Prostate gland (tissue), 2 donors: ENCODE measurements at places on chromosomes 12 and 14. TPM values are rescaled to one million over a fixed set of nuclear protein-coding genes. Genes with fewer than 3 reads are reported as not detected.

GRCh38 chr14:86311151-86311550 lies 781.2 kb downstream of the FLRT2 start:
- no peak for DNase-seq

GRCh38 chr14:58812050-58812910 lies 174.5 kb downstream of the DACT1 start:
- no peak for DNase-seq

DNA sequence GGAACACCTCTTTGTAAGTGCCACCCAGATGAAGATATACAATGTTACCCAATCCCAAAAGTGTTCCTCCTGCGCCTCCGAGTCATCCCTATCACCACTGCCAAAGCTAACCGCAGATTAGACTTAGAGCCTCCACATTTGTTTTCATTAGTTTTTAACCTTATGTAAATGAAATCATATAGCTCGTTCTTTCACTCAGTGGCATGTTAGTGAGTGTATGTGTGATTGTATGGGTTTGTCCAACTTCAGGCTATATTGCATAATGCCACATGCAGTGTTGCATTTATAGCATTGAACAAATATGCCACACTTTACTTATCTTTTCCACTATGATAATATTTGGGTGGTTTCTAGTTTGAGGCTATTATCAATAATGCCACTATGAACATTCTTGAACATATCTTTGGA lies 18.0 kb downstream of the MAP1LC3B2 start:
- no peak for DNase-seq

- DNase-seq, result no peak
Observed at GRCh38 chr12:93880853-93881522, 203.8 kb downstream of the CRADD start.

DNA sequence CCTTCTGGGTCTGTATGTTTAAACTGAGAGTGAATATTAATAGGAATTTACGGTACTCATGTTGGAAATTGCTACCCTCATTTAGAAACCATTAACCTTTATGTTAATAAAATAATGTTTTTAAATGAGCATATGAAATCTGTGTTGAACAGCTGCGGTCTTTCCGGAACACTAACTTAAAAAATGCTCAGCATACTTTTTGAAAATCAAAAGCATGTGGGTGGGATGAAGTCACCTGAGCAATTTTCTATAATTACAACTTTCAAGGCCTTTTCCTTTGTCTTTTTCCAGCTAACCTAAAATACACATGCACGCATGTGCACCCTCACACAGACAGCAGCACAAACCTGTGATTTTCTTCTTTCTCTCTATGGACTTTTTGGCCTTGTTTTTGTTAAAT lies 39.8 kb downstream of the BORCS5 start:
- DNase-seq, result no peak

DNA sequence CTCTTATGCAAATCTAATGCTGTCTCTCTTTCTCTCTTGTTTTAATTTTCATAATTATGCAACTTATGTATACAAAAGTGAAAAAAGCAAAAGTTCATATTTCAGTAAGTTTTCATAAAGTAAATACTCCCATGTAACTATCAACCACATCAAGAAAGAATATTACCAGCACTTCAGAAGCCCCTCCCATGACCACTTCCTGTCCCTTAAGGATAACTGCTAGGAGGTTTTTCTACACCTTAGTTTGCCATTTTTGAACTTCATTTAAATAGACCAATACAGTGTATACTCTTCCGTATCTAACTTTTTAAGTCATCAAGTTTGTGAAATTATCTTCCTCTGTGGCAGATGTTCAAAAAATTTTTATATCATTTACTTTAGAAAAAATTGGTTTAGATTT lies 547 bp upstream of the OR4K15 start:
- DNase-seq, result no peak

GRCh38 chr14:32399920-32400319 lies 70.8 kb downstream of the AKAP6 start:
- DNase-seq, result no peak

DNA sequence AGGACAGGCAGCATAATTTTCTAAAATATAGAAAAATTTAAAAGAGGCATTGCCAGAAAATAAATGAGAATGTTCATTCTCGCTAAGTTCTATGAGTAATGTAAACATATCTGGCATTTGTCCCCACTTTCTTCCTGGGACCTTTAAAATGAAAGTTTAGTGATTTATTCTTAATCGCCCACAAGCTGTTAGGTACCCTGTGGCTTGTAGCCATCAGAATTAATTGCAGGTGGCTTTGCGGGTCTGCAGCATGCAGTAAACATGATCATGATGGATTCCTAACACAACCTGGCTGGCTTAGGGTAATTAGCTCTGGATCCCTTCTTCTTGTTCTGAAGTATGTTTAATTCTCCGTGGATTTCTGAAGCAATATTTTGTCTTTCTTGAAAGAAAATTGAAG lies 103.5 kb upstream of the FRMD6 start:
- DNase-seq, result no peak

GRCh38 chr12:25925064-25925463 lies 33.4 kb upstream of the RASSF8 start:
- DNase-seq, result no peak

DNA sequence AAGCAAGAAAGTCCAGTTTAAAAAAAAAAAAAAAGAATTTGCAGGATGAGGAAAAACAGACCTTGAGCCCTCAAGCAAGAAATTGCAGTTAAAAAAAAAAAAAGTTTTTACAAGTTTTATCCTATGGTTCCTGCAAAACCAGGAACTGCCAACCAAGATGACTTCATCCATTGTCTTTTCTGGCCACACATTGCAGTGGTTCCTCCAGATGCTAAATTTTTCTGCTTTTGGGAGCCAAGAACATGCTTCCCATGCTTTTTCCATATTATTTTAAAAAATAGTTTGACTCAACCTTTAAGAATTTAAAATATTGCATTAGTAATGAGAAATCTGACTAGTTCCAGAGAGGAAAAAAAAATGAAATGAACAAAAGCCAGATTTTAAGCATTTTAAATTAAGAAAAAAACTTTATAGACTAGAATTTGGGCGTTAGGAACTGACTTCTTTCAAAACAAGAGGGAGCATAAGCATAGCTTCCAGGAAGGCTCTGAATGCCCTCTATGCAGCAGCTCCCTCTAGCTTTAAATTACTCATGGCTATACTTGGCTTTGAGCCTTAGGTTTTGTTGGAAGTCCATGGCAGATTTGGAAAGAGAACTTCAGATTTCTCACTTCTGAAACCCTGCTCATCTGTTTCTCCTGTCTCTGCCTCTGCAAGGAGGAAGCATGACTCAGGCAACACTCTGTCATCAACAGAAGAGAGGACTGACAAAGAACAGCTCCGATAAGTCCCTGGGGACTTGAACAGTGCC lies 124.5 kb downstream of the GPR65 start:
- no peak for DNase-seq

GRCh38 chr12:30614031-30614430 lies 81.6 kb downstream of the IPO8 start:
- no peak for DNase-seq

DNA sequence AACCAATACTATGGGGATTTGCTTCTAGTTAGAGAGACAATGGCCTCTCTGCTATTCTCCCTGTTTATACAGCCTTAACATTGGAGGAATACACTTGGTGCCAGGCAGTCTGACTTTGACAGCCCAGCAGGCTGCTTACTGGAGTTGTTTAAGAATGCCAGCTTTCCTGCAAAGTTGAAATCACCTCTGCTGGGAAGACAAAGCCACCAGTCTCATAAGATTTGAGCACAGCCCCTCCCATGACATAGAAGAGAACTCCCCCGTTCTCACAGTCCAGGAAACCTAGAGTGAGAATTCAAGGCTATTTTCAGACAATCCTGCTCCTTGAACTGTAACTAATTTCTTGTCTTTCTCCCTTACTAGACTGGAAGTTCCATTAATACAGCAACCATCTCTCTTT lies 21.1 kb upstream of the CATSPERB start:
- DNase-seq, result no peak

DNA sequence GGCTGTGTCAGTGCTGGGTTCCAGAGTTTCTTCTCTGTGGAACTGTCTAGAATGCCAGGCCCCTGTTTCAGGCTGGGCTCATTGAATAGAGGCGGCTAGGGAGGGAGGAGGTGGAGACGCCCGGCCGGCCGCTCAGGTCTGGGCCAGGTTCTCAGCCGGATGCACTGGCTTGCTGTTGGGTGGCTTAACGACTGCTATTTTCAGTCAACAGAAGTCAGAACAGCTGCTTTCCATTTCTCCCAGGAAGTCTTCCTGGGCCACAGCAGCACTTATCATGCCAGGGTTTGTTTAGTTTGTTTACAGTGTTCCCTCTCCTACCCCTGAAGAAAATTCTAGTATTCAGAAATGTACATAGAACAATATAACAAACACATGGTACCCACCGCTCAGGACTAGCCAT lies 26.0 kb upstream of the VPS37B start:
- DNase-seq, result no peak

GRCh38 chr12:96233939-96234461 lies 39.8 kb downstream of the ELK3 start:
- DNase-seq, result peak; percentile 77

CAPS2 gene
- total RNA-seq, result 7.9 TPM

FOXM1 gene
- total RNA-seq, result 10.8 TPM

MPHOSPH9 gene
- 24.3 TPM for total RNA-seq

TAC3 gene
- total RNA-seq, result not detected

RHOJ gene
- 6.6 TPM for total RNA-seq

VWF gene
- 55.0 TPM for total RNA-seq

IL22 gene
- total RNA-seq, result not detected

SLC39A5 gene
- not detected for total RNA-seq

KRT85 gene
- not detected for total RNA-seq

SMAGP gene
- 15.4 TPM for total RNA-seq
